Muscle of leg (tissue), 16 donors: ENCODE measurements at places on chromosomes 7 and 10. TPM values are rescaled to one million over a fixed set of nuclear protein-coding genes. Genes with fewer than 3 reads are reported as not detected.

Gene WNT8B
- not detected for total RNA-seq

DNA sequence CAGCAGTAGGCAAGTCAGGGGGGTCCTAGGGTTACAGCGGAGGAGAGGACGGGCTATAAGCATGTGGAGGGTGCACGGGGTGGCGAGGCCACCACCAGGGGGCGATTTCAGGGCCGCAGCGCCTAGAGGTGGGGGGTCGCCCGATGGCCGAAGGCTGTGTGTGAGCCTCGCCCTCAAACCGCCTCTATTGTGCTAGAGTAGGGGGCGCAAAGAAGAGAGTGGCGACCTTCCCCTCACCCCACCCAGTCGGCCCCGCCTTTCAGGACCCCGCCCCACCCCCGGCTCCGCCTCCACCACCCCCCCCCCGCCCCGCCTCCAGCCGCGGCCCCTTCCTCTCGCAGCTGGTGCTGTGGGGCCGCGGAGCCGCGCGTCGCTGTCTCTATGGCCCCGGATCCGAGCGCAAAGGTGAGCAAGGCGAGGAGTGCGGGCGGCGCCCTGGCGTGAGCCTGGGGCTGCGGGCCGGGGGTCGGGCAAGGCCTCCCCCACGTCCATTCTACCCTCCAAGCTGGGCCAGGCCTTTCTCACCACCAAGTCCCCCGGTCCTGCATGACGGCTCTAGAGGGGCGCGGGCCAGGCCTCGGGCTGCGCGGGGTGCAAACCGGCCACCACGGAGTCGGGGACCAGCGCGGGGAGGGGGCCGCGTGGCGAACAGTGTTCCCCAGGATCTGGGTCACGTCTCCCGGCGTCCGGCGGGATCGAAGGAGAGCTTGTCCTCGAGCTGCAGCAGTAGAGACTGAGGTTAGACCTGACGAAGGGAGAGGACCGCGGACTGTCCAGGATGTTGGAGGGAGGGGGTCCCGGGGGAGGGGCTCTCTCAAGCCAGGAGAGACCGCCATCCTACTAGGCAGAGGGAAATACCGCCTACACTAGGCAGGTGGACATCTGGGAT is at the start of gene SEMA4G:
TSS of gene SEMA4G (plus strand) at position 318 of the 889 bp plus-strand sequence. CDS start 3,409 bp downstream, outside the sequence.
- peak within 1 kb of the TSS; percentile 54 for H3K4me3 ChIP-seq
- H3K4me1 ChIP-seq: peaks cover 16% of the 10 kb centered on the region
- H3K27me3 ChIP-seq: peaks cover 4% of the 10 kb centered on the region
- H3K36me3 ChIP-seq: peaks cover 28% of the 10 kb centered on the region

- no peak overlapping the region for H3K27ac ChIP-seq
- H3K4me3 ChIP-seq: no peak overlapping the region
- H3K36me3 ChIP-seq: no peaks in the 10 kb centered on the region
- DNase-seq: no peak
Observed at GRCh38 chr10:9615189-9615588, 1402.5 kb upstream of the CELF2 start.

- DNase-seq: no peak
- no peak overlapping the region for H3K27ac ChIP-seq
- H3K27me3 ChIP-seq: peaks cover 2% of the 10 kb centered on the region
- no peaks in the 10 kb centered on the region for H3K4me1 ChIP-seq
Observed at GRCh38 chr7:98024075-98024474, 34.1 kb upstream of the OCM2 start.

- no peaks in the 10 kb centered on the region for H3K36me3 ChIP-seq
- no peak for DNase-seq
- peaks cover 13% of the 10 kb centered on the region for H3K27me3 ChIP-seq
- H3K27ac ChIP-seq: no peak overlapping the region
- no peak overlapping the region for H3K4me3 ChIP-seq
Observed at GRCh38 chr7:2913760-2914387, 69.8 kb upstream of the GNA12 start.

- H3K27me3 ChIP-seq: no peaks in the 10 kb centered on the region
- no peaks in the 10 kb centered on the region for H3K36me3 ChIP-seq
- H3K4me3 ChIP-seq: no peak overlapping the region
- H3K4me1 ChIP-seq: no peaks in the 10 kb centered on the region
Observed at GRCh38 chr10:29295813-29296212, 6.9 kb downstream of the LYZL1 start.

GRCh38 chr7:25852211-25852938 is 299.6 kb upstream of the NFE2L3 start:
- peak; percentile 70 for DNase-seq
- H3K4me3 ChIP-seq: no peak overlapping the region
- H3K4me1 ChIP-seq: peaks cover 50% of the 10 kb centered on the region

DNA sequence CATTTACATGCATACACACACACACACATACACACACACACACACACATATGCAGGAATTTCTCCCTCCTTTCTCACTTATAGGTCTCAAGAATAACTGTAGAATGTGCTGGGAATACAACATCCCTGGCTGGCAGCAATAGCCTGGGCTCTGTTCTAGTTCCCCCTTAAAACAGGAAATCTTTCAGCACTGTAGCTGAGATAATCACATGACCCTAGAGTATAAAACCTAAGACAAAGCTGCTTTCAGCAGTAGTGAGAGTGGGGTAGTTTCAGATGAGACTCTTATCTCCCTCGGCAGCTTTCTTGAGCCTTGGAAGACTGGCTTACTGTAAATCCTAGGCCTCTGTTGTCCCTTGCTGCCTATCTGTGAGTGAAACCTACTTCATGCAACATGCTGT is 137.4 kb upstream of the AKR1E2 start:
- H3K4me3 ChIP-seq: no peak overlapping the region
- peak; percentile 51 for DNase-seq
- no peaks in the 10 kb centered on the region for H3K36me3 ChIP-seq

DNA sequence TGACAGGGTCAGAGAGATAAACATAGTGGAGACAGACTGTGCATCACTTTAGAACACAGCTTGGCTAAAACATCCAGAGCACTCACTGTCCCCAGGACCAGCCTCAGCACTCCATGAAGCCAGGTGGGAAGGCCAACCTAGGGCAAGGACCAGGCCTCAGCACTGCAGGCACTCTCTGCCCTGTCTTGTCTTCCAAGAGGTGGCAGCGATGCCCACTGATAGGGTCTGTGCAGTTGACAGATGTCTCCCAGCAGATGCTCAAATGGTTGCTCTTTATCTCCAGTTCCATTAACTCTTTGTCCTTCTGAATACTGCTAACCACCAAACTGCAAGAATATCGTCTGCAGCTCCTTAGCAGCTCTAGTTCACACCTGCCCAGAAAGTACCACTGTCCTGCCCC is 9.1 kb downstream of the DDX56 start:
- H3K27me3 ChIP-seq: no peaks in the 10 kb centered on the region
- H3K4me1 ChIP-seq: no peaks in the 10 kb centered on the region
- no peak overlapping the region for H3K4me3 ChIP-seq
- H3K27ac ChIP-seq: no peak overlapping the region
- peaks cover 57% of the 10 kb centered on the region for H3K36me3 ChIP-seq
- DNase-seq: no peak

GRCh38 chr7:1588978-1589377 is 19.1 kb upstream of the PSMG3 start:
- peaks cover 64% of the 10 kb centered on the region for H3K27me3 ChIP-seq
- no peak for DNase-seq
- no peak overlapping the region for H3K4me3 ChIP-seq
- no peak overlapping the region for H3K27ac ChIP-seq
- no peaks in the 10 kb centered on the region for H3K36me3 ChIP-seq

- H3K27me3 ChIP-seq: no peaks in the 10 kb centered on the region
- H3K27ac ChIP-seq: peak overlapping the region; percentile 97
- H3K4me1 ChIP-seq: peaks cover 6% of the 10 kb centered on the region
- peak; percentile 69 for DNase-seq
- H3K36me3 ChIP-seq: peaks cover 11% of the 10 kb centered on the region
Observed at GRCh38 chr10:121926671-121927317, 1.0 kb downstream of the ATE1 start.

DNA sequence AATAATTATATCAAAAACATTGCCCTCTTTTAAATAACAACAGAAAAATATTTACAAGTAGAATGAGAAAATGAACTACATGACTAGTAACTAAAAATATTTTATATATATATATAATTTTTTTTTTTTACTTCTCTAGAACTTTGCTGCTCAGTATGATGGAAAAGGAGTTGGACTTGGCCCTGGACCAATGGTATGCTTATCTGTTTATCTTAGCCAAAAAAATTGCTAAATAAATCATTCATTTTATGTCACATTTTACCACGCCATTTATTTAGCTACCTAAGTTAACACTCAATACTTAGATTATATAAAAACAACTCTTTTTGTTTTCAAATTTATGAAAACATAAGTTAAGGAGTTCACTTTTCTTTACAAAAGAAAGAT is 6.7 kb downstream of the COL1A2 start:
- peaks cover 2% of the 10 kb centered on the region for H3K4me1 ChIP-seq
- peaks cover 28% of the 10 kb centered on the region for H3K36me3 ChIP-seq
- DNase-seq: peak; percentile 66
- H3K27ac ChIP-seq: peak overlapping the region; percentile 97
- H3K4me3 ChIP-seq: peak overlapping the region; percentile 1
